ENCODE measurements at places on chromosomes 4 and X.

GRCh38 chrX:151516538-151517187, 46.8 kb upstream of the PASD1 start:
- no peak for DNase-seq

DNA sequence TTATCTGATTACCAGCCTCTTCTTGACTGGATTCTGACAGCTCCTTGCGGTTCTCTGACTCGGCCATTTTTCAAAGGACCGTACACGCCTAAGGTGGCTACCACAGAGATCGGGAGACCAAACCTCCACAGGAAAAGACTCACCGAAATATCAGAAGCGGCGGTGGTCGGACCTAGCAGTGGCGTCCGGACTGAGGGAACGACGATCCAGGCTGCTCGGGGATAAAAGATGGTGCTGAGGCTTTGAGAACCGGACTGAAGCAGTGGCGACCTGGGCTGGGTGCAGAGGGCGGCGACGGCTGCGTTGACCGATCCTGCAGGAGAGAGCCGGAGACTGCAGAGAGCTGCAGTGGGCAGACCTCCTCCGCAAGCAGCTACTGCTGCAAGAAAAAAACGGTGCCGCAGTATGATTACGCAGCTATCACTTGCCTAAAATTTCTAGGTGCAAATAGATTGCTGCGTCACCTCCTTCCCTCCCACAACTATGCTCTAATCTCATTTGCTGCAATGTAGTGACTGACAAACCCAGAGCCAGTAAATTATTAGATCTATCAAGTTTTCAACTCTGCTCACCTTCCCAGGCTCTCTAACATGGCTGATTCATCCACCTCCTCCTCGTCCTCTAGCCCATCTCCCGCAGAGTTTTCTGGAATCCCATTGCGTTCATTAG, at the start of gene NAP1L2:
TSS of gene NAP1L2 (minus strand) at position 426 of the 669 bp plus-strand sequence. CDS start at position 67, 359 bp downstream.
- DNase-seq, result no peak

DNA sequence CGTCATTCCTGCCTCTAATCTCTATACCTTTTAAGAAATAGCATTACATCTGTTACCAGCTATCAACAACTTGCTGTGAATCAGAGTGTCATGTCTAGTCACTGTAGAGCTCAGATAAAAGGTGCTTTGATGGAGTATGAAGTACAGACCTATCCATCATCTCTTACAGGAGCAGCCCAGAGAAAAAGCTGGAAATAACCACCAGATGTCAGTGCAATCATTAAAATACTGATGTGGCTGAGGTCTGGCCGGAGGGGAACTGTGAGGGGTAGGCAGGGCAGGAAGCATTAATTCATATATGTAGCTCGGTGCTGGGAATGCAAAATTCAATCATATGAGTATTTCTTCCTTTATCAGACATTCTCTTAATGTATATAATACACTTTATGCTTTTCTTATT, 100.6 kb downstream of the AKAP4 start:
- no peak for DNase-seq

- DNase-seq, result no peak
Measured at GRCh38 chr4:3410401-3411135, 31.2 kb upstream of the HGFAC start.

GRCh38 chrX:36528661-36529060, 479.5 kb upstream of the FAM47C start:
- DNase-seq, result no peak

GRCh38 chr4:21879187-21879586, 69.4 kb downstream of the KCNIP4 start:
- no peak for DNase-seq

GRCh38 chr4:109921384-109921808, 8.7 kb downstream of the EGF start:
- DNase-seq, result no peak

GRCh38 chrX:13747836-13748235, 13.3 kb downstream of the OFD1 start:
- no peak for DNase-seq

DNA sequence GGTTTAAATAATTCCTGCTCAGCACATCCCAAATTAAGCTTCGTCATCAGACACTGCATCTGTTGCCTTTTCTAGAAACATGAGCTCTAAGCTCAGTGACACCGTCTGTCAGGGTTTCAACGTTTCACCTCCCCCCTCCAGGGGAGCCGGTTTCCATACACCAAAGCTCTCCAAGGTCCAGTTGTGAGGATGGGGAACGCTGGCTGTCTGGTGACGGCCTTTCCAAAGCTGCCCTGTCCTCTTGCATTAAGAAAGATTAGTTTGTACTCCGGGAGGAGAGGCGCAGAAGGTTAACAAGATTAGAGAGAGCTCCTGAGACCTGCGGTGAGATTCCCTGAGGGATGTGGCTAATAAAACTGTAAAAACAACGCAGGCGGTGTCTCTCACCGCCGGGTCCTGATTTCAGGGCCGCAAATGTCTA, 43.2 kb downstream of the ASMT start:
- DNase-seq, result no peak

GRCh38 chr4:69823048-69823447, 36.9 kb downstream of the SULT1E1 start:
- no peak for DNase-seq

DNA sequence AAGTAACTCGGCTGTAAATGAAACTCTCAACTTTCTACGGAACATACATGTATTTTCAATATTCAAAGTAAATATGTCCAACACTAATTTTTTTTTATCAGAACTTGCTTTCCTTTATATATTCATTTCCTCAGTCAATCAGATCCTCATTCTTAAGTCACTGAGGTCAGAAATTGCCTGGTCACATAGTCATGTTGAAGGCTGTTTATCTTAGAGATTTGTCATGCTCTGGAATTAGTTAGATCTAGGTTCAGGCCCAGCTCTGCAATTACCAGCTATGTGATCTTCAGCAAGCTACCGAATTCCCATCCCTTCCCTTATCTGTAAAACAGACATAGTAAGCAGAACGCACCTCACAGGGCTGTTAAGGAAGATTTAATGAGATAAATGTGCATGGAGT, 228.8 kb downstream of the SPCS3 start:
- no peak for DNase-seq

GRCh38 chr4:119971431-119972084, 95.1 kb downstream of the MAD2L1 start:
- no peak for DNase-seq

- no peak for DNase-seq
Measured at GRCh38 chr4:128813965-128814364, 4.5 kb downstream of the JADE1 start.

DNA sequence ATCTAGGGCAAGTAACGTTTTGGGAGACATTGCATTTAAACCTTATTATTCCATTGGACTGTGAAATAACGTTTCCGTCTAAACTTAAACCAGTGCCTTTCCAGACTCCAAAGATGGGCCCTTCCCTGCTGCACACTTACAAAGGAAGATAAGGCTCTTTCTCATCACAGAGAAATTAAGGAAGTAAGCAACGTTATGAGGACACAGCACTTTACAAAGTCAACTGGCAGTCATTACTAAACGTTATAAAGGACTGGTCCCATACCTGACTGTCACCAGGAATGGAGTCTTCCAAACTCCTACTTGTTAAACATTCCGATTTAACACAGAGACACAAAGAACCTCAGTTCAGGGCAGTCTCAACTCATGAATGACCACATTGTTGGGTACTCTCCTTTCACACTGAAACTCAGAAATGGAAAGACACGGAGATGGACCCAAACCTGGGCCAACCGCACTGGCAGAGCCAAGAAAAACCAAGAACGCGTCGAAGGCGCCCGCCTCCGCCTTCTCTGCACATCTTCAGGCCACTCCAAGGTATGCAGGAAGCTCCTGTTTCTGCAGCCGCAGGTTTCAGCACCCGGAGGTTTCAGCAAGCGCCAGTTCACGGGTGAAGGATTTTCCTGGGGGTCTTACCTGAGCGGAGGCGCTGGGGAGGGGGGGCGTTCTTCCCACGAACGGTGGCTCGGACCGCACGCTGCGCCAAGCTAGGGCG, 670 bp downstream of the PAPSS1 start:
- DNase-seq, result peak; percentile 26

DNA sequence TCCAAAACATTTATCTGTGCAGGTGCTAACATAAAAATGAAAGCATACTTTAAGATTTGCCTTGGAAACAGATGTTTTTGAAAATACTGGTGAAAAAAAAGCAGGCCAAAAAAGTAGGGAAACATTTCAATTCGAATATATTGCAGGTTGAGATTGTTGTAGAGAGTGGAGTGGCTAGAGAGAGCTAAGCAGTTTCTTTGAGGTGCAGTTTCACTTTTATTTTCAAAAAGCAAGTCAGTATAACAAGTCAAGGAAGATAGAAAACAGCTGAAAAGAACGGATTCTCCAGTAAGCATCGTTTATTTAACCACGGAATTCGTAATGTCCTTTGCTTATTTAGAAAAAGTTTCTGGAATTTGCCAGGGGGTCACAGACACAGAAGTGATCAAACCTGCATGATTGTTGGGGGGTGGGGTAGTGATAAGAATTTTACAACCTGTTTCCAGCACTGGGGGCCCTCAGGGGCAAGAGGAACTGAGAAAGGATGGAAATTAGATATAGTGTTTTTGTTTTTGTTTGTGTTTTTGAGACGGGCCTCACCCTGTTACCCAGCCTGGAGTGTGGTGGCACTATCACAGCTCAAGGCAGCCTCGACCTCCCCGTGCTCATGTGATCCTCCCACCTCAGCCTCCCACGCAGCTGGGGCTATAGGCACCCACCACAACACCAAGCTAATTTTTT, 175.0 kb downstream of the TENM3 start:
- DNase-seq, result no peak

DNA sequence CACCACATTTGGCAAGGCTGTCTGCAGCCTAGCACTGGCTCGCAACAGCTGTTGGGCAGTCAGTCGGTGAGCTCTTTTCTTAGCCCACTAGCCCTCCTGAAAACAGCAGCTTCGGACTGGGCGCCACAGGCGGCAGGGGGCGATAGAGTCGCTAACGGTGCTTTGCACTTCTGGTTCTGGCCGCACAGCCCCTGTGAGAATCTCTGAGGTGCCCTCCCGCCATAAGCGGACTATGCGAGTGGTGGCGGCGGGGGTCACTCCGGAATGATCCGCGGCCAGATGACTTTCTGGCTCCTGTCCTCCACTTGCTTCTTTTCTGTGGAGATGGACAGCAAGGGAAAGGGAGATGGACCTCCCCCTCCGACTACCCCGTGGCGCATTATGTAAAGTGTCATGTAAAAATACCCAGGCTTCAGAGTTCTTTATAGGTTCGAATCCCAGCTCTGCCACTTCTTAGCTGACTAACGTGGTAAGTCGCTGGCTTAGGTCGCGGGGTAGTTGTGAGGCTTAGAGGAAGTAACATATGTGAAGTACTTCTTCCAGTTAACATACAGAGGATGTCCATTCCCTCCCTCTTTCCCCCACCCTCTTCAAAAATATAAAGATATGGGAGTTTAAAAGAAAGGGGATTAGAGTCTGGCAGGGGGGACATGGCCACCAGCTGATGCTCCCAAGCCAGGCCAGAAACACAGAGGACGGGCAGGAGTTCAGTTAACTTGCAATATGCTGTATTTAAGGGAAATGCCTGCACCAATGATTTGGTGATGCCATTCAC, 11.0 kb downstream of the ARHGAP36 start:
- no peak for DNase-seq

DNA sequence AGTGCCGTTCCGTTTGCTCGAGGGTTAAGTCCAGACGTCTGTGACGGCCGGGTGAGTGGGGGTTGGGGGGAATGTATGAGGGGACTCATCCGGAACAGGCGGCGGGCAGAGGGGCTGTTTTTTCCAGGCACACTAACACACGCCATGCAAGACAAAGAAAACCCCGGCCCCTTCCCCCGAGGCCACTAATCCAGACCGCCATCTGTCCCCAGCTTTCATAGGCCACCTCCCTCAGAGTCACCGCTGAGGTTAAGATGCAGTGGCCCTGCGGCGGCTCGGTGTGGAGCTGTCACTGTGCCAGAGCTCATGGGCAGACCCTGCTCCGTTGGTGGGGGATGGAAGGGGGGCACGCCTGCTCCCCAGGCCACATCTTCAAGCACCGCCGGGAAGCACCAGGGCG, 34.1 kb downstream of the SORCS2 start:
- no peak for DNase-seq

DNA sequence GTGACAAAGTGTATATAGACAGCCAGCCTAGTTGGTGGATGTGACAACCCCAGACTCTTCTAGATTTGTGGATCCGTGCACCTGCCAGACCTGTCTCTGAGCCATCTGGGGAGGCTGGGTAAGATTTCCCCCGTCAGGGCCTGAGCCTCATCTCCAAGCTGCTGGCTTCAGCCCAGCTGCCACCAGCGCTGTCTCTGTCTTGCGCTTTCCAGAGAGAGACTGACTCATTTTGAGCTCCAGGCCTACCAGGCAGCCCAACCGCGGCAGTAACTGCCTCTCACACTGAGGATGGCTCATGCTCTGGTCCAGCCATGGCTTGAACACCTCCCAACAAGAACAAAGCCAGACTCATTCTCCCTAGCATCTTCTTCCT, 26.4 kb downstream of the NOP14 start:
- DNase-seq, result no peak

DNA sequence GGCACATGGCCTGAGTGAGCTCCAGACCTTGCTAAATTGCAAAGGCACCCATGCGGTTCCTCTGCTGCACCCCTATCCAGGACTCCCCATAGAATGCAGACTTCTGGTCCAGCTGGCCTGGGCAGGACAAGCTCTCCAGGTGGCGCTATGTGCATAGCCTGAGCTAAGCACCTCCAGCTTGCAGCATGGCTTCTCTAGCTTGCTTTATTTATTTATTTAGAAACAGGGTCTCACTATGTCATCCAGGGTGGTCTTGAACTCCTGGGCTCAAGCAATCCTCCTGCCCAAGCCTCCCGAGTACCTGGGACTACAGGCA, 5.5 kb upstream of the WFS1 start:
- DNase-seq, result no peak

DNA sequence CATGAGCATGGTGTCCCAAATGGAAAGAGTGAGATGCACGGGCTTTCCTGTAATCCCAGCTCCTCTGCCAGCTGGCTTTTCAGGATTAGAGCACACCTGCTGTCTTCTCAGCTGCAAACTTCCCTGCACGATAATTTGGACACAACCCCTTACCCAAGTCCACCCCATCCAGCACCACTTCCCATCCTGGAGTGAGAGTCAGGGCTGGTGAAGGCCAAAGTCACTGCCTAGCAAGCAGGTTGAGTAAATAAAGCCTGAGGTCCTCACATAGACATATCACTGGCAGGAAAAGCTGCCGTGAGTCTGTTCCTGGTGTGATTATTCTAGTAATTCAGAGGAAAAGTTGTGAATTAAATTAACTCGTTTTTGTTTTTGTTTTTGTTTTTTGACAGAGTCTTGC, 113.9 kb upstream of the MBNL3 start:
- DNase-seq, result no peak

DNA sequence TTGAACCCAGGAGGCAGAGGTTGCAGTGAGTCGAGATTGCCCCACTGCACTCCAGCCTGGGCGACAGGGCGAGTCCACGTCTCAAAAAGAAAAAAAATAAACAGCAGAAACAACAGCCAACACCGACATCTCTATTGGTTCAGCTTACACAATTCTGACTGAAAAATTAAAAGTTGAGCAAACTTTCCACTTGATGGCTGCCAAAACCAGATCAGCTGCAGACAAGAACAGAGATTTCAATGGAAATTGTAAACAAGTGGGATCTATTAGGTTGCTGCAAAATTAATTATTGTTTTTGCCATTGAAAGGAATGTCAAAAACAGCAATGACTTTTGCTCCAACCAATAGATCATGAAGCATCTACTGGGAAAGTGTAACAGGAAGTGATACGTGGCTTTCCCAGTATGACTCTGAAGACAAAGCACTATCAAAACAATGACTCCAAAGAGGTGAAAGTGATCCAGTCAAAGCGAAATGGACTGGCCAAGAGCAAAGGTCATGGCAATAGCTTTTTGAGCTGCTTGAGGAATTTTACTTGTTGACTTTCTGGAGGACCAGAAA, 26.3 kb downstream of the UPF3B start:
- DNase-seq, result peak; percentile 25
